IPS DF 6.9 (cell line): ENCODE measurements at places on chromosomes 3 and 15.

DNA sequence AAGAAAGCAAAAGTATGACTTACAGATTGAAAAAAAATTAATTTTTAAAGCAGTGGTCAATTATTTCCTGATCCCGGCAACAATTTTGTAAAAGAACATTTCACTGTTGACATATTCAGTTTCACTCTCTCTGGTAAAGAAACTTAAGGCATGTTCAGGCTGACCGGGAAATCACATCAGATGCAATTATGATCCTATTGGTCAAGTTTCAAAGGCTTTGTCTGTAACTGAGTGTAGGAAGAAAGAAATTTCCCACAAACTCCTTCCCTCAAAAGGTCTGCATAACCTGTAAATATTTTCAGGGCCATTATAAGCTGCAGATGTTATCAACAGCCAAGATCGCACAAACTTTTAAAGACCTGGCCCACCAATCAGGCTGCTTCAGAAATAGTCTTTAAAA, 205.4 kb upstream of the IGF1R start:
- H3K27ac ChIP-seq: no peak overlapping the region
- no peak overlapping the region for H3K4me3 ChIP-seq
- 0 out of 2 replicates have a peak, but pooled peaks cover 1% of the 10 kb centered on the region for H3K27me3 ChIP-seq

DNA sequence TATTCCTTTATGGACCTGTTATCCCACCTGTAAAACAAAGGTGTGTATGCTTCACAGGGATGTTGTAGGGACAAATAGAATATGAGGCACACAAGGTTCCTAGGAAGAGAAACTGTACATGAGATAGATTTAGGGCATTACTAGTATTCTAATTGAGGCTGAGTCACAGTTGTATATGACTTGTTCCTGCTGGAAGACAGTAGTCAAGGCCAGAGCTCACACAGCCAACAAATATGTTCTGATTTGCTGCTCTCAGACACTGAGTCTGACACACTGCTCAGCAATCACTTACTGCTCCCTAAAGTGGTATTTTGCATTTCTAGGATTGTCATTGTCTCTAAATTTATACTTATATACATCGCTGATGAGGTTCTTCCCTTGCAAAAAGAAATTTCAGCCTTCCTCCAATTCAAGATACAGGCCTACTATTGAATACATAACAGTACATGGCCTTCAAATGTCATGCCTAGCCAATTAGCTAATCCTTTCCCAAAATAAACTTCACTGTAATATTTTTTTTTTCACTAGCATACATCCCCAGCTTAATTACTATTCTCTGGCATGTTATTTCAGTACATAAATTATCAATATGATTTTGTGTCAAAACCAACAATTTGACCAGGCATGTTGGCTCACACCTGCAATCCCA, 69.8 kb downstream of the TIGIT start:
- H3K27ac ChIP-seq: no peak overlapping the region
- no peaks in the 10 kb centered on the region for H3K27me3 ChIP-seq
- H3K36me3 ChIP-seq: no peaks in the 10 kb centered on the region
- H3K4me3 ChIP-seq: no peak overlapping the region
- DNase-seq: no peak
- H3K4me1 ChIP-seq: peaks cover 1% of the 10 kb centered on the region; the same call in 1 of the 2 replicates

GRCh38 chr15:80478075-80478474, 73.9 kb downstream of the ARNT2 start:
- no peak for DNase-seq
- no peak overlapping the region for H3K27ac ChIP-seq
- no peak overlapping the region for H3K4me3 ChIP-seq
- no peaks in the 10 kb centered on the region for H3K36me3 ChIP-seq
- no peaks in the 10 kb centered on the region for H3K27me3 ChIP-seq
- peaks cover 9% of the 10 kb centered on the region for H3K4me1 ChIP-seq

GRCh38 chr3:4693620-4694019, 200.5 kb downstream of the ITPR1 start:
- H3K27ac ChIP-seq: no peak overlapping the region
- no peaks in the 10 kb centered on the region for H3K4me1 ChIP-seq
- no peak for DNase-seq
- no peaks in the 10 kb centered on the region for H3K27me3 ChIP-seq
- H3K4me3 ChIP-seq: no peak overlapping the region

DNA sequence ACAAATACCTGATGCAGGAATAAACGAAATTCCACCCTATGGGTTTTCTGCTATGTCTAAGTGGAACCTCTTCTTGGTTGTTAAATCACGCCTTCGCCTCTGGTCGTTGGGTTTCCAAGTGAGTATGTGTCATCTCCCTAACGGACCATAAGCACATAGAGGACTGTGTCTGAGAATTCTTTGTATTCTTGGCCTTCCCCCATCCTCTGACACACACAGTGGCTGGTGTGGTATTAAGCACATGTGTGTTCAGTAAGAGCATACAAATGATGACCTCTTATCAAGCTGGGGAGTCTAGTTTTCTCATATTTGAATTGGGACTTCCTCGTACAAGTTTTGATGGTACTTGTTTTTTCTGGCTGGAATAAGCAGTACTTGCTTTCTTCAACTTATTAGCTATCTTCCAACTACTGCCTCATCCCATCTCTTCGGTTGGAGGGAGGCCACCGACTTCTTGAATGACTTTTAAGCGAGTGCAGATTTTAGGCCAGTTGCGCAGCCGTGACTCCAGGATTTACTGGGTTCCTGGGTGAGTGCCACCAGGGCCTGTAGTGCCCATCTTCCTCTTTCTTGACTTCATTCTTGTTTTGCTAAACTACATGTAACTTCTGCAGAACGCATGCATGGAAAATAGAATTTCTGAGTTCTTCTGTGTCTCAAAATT, 240.2 kb downstream of the ADAMTS17 start:
- no peaks in the 10 kb centered on the region for H3K4me1 ChIP-seq
- H3K27me3 ChIP-seq: no peaks in the 10 kb centered on the region
- DNase-seq: no peak
- no peak overlapping the region for H3K4me3 ChIP-seq
- H3K27ac ChIP-seq: no peak overlapping the region
- H3K36me3 ChIP-seq: no peaks in the 10 kb centered on the region

DNA sequence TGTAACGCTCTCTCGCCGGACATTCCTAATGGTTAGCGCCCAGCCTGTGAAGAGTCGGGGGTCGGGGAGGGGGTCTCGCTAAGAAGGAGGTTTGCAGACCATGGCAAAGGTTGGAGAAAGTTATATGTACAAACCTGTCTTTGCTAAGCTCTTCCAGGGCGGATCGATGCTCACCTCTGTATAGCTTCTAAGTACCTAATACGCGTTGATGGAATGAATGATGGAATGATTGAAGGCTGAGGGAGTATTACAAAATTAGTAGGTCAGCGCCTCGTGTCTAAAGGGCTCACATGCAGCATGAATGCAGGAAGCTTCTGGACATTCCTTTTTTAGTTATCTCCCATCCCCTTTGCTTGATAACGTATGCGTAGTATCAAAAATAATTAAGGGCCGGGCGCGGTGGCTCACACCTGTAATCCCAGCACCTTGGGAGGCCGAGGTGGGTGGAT, 305 bp upstream of the KPNA1 start:
- no peak for DNase-seq
- no peak overlapping the region for H3K27ac ChIP-seq
- peak overlapping the region; percentile 73; the same call in 1 of the 2 replicates for H3K4me3 ChIP-seq
- no peaks in the 10 kb centered on the region for H3K27me3 ChIP-seq

- H3K36me3 ChIP-seq: no peaks in the 10 kb centered on the region
- H3K4me1 ChIP-seq: no peaks in the 10 kb centered on the region; the same call in 1 of the 2 replicates
- DNase-seq: peak; percentile 72
- no peak overlapping the region for H3K4me3 ChIP-seq
These were observed 3.6 kb downstream of the GALNT15 start for GRCh38 chr3:16177962-16178627.
